ENCODE measurements at places on chromosomes 5 and 9.

- DNase-seq, result no peak
Measured at GRCh38 chr5:28402590-28403301, 1364.4 kb upstream of the CDH9 start.

GRCh38 chr5:95530416-95530815 lies 24.4 kb downstream of the SKIC3 start:
- DNase-seq, result no peak

GRCh38 chr5:180639741-180640610 lies 9.4 kb downstream of the FLT4 start:
- no peak for DNase-seq

- no peak for DNase-seq
Measured at GRCh38 chr9:5876711-5877110, 14.0 kb upstream of the MLANA start.

DNA sequence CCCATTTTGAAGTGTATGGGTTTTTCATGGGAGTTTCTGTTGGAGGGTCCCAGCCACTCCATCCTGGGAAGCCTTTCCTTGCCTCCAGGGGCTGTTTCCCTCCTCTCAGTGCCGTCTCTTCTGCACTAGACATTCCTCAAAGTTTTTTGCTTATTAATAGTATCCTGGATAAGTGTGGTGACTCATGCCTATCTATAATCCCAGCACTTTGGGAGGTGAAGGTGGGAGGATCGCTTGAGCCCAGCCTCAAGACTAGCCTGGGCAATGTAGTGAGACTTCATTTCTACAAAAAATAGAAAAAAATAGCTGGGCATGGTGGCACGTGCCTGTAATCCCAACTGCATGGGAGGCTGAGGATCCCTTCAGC lies 43.1 kb downstream of the RALGPS1 start:
- no peak for DNase-seq

GRCh38 chr5:74390822-74391221 lies 249.7 kb downstream of the ENC1 start:
- DNase-seq, result no peak

DNA sequence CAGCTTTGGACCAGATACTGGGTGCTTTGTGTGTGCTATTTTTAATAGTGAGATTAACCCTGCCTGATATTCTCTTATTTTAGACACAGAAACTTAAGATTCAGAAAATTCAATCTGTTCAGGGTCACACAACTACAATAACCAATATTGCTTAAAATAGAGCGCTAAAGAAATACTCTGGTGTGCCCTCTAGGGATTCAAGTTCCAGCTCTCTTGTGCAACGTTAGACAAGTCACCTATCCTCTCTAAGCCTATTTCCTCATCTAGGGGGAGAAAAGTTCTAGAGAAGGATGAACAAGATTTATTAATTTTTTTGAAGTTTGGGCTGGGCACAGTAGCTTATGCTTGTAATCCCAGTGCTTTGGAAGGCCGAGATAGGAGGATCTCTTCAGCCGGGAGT lies 2.1 kb upstream of the SCAI start:
- no peak for DNase-seq

- DNase-seq, result no peak
Measured at GRCh38 chr5:7419846-7420245, 23.9 kb downstream of the ADCY2 start.

GRCh38 chr9:126638571-126639132 lies 24.9 kb downstream of the LMX1B start:
- DNase-seq, result no peak

GRCh38 chr9:96680812-96681499 lies 25.8 kb upstream of the PRXL2C start:
- DNase-seq, result no peak

DNA sequence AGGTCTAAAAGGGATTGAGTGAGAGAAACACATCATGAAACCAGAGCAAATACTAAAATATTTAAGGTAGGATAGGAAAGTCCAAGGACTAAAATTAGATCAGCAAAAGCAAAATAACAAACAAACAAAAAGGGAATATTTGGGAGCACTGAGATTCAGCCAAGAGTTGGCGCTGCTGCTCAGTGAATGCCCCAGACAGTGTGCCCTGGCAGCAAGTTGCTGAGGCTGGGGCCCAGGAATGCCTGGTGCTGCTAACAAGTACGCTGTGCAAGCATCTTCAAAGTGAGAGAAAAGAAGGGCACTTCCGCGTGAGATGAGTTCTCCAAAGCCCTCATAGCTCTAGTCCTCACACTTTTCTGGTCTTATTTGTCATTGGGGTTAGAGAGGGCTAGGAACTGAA lies 603.3 kb downstream of the EFNA5 start:
- DNase-seq, result no peak

GRCh38 chr5:169798906-169799660 lies 162.0 kb downstream of the DOCK2 start:
- no peak for DNase-seq

DNA sequence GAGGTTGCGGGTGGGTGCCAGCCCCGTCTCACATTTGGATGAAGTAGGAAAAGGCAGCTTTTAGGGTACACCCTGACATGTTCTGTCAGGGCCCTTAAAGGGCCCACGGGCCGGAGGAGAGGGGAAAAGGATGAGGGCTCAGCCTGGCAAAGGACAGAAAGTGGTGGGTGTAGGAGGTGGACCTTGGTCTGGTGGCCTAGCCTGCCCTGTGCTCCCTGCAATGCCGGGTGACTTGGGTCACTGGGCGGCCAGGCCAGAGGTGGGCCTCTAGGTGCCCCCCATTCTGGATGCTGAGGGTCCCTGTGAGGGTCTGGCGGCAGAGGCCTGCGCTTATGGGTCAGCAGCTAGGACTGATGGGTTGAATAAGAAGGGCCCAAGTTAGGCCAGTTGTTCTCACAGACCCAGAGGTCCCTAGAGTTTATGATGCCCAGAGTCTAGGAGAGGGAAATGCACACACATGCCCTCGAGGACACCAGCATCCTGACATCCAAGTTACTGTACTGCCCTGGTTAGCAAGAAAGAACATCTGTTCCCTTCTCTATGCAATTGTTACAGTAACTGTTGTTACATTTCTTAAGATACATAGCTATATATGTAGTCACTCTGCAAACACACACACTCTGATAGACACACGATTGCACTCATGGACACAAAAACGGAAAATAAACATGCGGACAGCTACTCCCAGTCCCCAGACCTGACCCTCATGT lies 12.5 kb downstream of the TRIM7 start:
- DNase-seq, result no peak

GRCh38 chr9:135116881-135117280 lies 29.4 kb downstream of the OLFM1 start:
- no peak for DNase-seq

DNA sequence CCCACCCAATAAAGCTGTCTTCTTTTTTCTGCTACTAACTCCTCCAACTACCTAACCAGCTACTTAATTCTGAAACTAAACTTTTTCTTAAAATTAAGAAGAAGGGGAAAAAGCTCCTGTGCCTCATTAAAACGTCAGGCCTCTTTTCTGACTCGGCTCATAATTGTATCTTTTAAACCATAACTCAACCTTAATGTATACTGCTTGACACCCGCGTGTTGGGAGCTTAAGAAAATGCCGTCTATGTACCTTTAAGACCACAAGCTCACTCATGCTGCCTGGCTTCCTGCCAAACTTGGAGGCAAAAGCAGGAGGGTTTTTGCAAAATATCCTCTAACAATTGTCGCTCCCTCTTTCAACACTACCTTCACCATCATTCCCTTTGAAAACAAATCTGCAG lies 5.0 kb downstream of the EBF1 start:
- peak; percentile 55 for DNase-seq

DNA sequence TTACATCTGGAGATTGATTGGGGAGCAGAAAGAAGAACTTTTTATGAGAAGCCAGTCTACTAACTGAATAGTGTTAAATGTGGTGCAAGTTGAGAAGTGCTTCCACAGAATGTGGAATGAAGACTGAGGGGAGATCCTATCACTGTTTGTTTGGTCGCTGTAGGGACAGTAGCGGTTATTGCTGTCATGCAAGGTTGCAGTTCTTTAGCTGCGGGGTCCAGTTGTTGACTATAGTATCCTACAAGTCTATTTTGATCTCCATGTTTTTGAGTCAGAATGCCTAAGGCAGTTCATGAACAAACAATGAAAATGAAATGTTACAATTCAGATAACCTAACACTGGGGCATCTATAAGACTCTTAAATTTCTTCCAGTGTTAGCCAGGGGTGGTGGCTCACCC lies 45.3 kb upstream of the PDZD2 start:
- no peak for DNase-seq

- no peak for DNase-seq
Measured at GRCh38 chr9:93112864-93113389, 16.9 kb downstream of the CARD19 start.

DNA sequence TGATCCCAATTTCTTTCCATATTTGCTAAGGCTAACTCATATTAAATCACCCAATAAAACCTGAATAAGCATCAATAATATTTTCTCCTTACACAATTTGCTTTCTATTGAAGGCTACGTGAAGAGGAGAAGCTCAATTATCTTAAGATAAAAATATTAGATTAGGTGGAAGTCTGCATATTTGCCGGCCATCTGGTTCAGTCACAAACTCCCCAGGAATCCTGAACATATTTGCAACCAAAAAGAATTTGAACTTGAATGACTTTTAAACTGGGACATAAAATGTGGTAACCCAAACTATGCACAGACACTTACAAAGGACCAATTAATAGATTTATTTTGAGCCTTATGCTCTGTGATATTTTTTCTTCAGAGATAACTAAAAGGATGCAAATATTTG lies 92.3 kb downstream of the HAPLN1 start:
- DNase-seq, result no peak

- DNase-seq, result no peak
Measured at GRCh38 chr5:33762859-33763258, 128.9 kb downstream of the ADAMTS12 start.

GRCh38 chr5:79829260-79829659 lies 139.6 kb downstream of the CMYA5 start:
- no peak for DNase-seq

DNA sequence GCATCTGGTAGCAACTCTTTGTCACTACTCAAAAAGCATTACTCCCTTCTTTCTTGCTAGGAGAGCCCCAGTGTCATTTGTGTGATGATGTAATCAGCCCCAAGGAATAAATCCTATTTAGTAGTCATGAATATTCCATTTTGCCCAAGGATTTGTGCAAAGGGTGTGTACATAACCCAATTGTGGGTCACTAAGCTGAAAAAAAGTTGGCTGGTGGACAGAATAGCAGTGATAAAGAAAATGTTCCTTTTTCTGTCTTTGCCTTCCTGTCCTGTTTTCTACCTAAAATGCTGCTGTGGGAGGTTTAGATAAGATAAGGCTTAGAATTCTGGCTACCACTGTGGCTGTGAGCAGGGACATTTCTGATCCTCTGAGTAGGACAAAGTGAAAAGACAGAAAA lies 223.1 kb upstream of the ITGA1 start:
- no peak for DNase-seq

DNA sequence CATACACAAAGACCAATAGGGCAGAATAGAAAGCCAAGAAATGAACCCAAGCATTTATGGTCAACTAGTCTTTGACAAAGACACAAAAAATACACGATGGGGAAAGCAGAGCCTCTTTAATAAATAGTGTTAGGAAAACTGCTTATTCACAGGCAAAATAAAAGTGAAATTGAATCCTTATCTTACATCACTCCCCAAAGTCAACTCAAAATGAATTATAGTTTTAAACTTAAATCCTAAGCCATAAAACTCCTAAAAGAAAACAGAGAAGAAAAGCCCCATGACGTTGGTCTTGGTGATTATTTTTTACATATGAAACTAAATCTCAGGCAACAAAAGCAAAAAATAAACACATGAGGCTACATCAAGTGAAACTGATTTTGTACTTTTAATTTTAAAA lies 46.8 kb downstream of the CHSY3 start:
- no peak for DNase-seq

DNA sequence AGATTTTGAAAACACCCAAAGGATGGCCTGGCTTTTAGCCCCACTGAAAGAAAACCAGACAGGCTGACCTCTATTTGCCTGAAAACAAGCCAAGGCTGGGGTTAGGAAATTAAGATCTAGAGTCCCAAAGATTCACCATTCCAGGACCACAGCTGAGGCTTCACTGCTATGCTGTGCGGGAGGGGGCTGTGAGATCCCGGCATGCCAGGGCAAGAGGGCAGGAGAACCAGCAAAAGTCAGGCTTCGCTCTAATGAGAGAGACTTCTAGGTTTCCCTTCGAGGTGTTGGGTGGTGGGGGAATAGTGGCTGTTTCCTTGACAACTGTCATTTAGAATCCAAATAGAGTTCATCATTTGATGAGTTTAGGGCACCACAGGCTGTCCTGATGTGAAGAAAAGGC lies 152.9 kb upstream of the NFIB start:
- DNase-seq, result no peak

- DNase-seq, result no peak
Measured at GRCh38 chr5:131635684-131636572, 899 bp upstream of the RAPGEF6 start.

GRCh38 chr9:4831944-4832343 lies 39.2 kb downstream of the RCL1 start:
- DNase-seq, result no peak

- DNase-seq, result no peak
Measured at GRCh38 chr5:60810438-60811085, 33.5 kb downstream of the ELOVL7 start.

- no peak for DNase-seq
Measured at GRCh38 chr9:125843646-125844045, 96.5 kb downstream of the PBX3 start.

DNA sequence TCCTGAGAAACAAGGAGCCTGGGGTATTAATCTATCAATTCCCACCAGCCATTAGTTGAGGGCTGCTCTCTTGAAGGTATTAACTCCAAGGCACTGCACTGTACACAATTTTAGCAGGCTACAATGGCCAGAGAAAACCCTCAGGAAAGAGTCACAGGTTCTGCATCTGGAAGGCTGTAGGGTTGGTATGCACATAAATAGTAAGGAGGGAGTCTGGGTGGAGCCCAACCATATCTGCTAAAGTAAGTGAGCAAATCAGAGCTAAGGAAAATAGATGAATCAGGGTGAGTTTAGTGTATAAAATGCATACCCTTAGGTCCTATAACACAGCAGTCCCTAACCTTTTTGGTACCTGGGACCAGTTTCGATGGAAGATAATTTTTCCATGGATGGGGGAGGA lies 18.2 kb downstream of the TMEM215 start:
- no peak for DNase-seq

DNA sequence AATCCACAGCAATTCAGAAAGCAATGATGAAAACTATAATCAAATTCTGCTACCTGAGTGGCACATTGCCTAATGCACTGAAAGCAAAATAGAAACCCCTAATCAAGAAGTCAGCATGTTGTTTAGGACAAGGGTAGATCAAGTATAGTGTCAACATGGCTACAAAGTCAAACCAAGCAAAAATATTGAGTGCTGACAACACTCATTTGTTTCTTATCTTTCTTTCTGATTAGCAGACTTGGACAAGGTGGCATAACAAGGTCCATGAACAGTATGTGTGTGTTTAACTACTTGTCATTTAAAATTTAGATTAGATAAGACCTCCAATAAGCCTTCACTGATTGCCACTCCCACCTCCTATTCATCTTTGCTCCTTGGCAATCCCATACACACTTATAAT lies 332.4 kb downstream of the KIAA0825 start:
- DNase-seq, result no peak

Data from NCI-H1436 treated with DMSO at 0.1 percent for 48 hours (cell line).